ENCODE measurements at places on chromosomes 4 and X.

DNA sequence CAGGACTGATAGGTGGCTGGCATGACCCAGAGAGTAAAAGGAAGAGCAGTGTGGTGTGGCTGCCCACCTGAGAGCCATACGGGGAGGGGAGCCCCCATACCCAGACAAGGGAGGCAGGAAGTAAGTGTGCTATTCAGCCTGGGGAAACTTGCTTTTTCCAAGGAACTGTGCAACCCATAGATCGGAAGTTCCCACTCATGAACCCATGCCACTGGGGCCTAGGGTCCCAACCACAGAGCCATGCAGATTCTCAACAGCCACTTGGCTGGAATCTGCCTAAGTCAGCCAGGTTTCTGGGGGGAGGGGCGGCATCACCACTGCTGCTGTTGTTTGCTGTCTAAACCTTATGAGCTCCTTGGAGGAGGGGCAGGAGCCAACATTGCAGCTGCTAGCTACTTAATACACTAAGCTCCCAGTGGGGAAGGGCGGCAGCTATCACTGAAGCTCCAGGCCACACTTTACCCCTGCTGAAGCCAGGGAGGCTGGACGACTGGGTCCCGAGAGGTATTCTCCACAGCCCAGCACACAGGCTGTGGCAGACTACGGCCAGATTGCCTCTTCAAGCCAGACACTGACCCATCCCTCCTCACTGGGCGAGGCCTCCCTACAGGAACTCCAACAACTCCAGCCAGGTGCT is 410.4 kb downstream of the INPP4B start:
- no peak for DNase-seq

- DNase-seq = no peak
Observed at GRCh38 chrX:6777238-6778002, 242.5 kb upstream of the VCX3A start.

- no peak for DNase-seq
Observed at GRCh38 chrX:1394731-1395501, 3.0 kb upstream of the SLC25A6 start.

- no peak for DNase-seq
Observed at GRCh38 chr4:73750730-73751129, 10.4 kb downstream of the CXCL8 start.

GRCh38 chrX:28329156-28329555 is 258.1 kb upstream of the IL1RAPL1 start:
- no peak for DNase-seq

DNA sequence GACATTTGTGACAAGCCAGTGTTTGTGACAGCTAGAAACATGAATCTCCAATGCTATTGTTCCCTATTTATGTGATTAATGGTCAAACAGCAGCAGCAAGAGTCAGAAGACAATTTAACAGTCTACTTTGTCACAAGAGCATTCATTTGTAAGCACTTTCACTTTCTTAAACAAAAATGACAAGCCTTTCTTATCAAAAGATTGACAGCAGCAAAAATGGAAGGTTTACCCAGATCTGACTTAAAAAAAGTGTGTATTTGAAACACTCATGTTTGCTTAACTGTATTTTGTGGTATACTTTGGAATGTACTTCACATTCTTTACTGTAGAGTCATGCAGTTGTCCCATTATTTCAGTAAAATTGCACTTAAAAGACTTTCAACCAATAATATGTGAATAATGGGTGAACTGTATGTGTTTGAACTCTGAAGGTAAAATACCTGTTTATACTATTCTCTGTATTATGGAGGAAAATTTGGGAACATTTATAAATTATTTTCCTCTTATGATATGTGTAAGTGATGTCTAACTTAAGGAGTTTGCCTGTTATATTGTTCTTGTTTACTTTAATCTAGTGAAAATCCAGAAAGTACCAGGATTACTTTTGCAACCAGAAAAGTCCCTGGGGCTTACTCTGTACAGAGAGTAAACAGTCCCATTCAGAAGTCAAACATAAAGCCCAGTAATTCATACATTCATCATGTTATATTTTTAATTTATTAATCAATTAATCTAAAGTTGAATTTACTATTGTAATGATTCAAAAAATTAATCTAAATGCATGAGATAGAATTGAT is 314.9 kb upstream of the TRAM1L1 start:
- no peak for DNase-seq

- no peak for DNase-seq
Observed at GRCh38 chr4:150251752-150252190, 173.5 kb downstream of the DCLK2 start.

- DNase-seq = no peak
Observed at GRCh38 chr4:58590722-58591121, 1480.5 kb upstream of the IGFBP7 start.

- DNase-seq = no peak
Observed at GRCh38 chrX:29862126-29862677, 353.2 kb upstream of the MAGEB2 start.

DNA sequence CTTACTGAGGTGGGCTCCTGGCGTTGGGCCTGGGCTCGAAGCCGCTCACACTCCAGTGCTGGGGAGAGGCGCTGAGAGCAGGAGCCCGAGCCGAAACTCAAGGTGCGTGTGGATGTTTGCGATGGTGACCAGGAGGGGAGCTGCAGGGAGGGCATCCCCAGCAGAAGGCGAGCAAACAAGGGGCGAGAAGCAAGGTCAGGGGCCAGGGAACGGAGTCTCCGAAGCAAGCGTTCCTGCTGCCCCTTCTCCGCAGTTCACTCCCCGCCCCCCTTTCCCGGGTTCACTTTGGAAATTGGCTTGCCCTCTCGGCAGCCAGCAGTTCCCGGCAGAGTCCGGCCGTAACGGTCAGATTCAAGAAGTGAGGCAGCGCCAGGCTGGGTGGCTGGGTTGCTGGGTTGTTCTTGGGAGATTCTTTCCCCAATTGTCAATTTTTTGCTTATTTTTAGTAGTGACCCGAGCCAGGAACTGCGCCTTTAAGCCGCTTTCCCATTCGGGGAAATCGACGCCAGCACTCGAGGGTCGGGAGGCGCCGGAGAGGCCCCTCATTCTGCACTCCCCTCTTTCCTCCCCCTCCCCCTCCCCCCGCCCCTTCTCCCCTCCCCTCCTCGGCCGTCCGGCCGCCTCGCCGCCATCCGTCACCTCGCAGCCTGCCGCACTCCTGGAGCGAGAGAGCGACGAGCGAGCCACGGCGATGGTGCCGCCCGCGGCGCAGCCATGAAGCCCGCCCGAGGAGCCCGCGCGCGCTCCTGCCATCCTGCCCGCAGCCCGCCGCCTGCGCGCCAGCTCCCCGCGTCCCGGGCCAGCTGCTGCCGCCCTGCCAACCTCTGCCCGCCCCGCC is at the start of gene FRMPD3:
TSS of gene FRMPD3 (plus strand) at position 655 of the 838 bp plus-strand sequence. CDS start 76,937 bp downstream, outside the sequence.
- DNase-seq = no peak

GRCh38 chrX:48974574-48974973 is 2.9 kb upstream of the KCND1 start:
- no peak for DNase-seq
